ENCODE measurements at places on chromosomes 2 and 18.

DNA sequence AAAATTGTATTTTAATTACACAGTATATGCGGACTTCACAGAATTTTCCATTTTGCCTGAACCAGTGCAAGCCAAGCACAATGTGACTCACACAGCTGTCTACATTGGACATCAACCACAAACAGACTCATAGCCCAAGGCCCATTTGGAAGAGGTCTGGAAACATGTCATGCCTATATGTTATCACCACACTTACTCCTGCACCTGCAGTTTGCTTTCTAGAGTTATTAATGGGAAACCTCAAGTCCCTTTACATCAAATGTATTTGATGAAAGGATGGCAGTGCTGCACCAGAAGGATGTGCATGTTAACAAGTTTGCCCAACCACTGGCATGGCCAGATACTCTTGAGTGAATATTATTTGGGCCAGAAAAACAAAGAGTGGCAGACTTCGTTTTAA is 548.9 kb upstream of the CDH2 start:
- no peak for DNase-seq

GRCh38 chr2:108324531-108325255 is 36.0 kb downstream of the SULT1C2 start:
- DNase-seq = no peak

GRCh38 chr2:98649992-98650375 is 41.6 kb downstream of the UNC50 start:
- no peak for DNase-seq

DNA sequence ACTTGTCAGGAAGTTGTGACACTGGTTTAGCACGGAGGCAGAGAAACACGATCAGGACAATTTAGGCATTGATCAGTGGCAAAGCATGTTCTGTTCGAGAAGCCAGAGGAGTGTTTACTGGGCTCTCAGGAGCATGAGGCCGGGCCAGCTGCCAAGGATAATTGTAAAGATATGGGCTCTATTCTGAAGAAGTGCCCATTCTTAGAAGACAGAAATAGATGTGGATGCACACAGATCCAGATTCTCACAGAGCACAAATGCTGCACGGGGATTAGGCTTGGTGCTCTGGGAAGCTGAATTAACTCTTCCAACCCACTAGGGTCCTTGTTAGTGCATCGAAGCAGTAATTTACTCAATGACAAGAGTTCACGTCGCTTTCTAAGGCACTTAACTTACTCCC is 16.2 kb downstream of the AFF3 start:
- peak; percentile 10 for DNase-seq

- DNase-seq = no peak
These were observed 265.7 kb downstream of the ICOS start for GRCh38 chr2:204202253-204202652.

GRCh38 chr2:241257419-241258032 is 57.9 kb downstream of the HDLBP start:
- no peak for DNase-seq

DNA sequence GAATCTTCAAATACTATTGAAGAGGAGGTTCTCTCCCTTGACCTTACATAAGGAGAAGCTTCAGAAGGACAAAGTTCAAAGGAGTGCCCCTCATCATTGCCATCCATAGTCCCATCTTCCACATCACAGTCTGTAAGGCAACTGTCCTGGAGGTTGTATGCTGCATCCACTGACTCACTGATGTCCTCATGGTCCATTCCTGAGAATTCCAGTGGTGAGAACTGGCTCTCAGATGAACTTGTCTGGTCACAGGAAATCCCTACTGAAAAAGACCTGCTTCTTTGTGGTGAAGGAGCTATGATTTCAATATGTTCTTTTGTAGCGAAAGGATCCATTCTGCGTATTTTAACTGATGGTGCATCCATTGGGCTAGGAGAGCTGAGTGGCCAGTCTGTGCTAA is 52.2 kb downstream of the EIF2AK3 start:
- no peak for DNase-seq

GRCh38 chr2:174121175-174121574 is 127.2 kb downstream of the OLA1 start:
- DNase-seq = peak; percentile 4

GRCh38 chr2:25310965-25311864 is 30.5 kb downstream of the DNMT3A start:
- peak; percentile 55 for DNase-seq

GRCh38 chr2:224982910-224983711 is 59.2 kb downstream of the DOCK10 start:
- peak; percentile 27 for DNase-seq

DNA sequence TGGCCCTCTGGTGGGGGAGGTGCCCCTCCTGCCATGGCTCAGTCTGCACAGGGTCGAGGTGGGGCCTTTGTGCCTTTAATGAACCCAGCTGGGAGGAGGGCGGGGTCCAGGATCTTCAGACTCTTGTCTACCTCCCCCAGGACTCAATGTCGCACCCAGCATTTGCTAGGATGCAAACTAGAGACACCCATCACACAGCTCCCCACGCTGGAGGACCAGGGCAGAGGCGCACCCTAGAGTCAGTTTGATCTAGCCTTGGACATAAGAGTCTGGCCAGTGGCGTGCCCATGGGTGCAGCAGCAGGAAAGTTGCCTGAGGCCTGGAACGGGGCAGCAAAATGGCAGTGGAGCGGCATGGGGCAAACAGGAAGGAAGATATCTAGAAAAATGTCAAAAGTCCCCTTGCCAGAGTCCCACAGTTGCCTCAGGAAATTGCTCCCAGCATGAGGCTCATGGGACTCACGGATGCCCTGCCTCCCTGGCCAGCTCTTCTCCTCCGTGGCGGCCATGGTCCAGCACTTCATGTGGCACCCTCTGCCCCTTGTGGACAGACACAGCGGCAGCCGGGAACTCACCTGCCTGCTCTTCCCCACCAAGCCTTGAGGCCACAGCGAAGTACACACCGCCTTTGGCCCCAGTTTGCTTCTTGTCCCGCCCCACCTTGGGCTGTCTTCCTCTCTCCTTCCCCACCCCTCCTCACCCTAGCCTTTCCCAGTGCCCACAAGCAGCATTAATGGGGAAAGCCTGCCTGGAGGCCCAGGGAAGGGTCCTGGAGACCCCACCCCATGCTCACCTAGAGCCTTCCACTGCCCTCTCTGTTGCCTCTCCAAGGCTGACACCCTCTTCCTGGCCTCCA is 17.7 kb downstream of the SH2D6 start:
- no peak for DNase-seq

DNA sequence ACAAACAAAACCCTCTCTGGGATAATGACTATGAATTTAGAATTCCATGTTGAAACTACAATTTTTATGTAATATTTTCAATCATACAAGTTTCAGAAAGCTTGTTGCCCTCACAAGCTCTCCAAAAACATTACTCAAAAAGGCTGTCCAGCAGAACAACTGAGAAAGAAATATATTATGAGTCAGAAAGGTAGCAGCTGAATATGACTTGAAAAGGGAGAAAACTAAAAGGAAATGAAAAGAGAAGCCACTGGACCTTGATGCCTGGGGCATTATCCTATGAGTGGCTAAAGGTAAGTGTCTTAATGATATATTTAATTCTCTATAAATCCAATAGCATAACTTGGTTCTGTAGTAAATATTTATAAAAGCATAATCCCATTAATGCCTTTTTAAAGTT is 61.8 kb downstream of the NXPH2 start:
- DNase-seq = no peak

- DNase-seq = no peak
These were observed 143.4 kb downstream of the TMEM17 start for GRCh38 chr2:62362561-62362960.

GRCh38 chr2:70643715-70644114 is 90.1 kb upstream of the TGFA start:
- peak; percentile 19 for DNase-seq

DNA sequence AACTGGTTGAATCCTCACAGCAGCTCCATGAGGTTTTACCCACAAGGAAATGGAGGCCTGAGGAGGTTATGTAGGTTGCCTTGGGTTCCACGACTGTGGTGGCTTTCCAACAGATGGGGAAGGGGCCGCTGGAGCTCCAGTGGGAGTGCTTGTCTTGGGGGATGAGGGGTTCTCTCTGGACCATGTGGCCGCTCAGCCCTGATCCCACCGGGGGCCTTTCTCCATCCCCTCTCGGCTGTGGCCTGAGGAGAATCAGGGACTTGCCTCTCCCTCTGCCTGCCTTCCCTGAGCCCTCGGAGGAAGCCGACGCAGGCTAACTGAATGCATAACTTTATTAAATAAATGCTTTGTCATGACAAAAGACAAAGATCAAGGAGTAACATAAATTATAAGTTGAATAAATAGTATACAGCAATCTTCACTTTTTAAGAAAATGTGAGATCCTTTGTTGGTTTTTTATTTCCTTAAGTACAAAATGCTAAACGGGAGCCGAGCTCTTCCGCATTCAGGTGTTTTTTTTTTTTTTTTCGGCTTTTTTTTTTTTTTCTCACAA is 23.5 kb downstream of the IGFBP5 start:
- DNase-seq = no peak

- no peak for DNase-seq
These were observed 202.4 kb downstream of the ETAA1 start for GRCh38 chr2:67599561-67599960.

DNA sequence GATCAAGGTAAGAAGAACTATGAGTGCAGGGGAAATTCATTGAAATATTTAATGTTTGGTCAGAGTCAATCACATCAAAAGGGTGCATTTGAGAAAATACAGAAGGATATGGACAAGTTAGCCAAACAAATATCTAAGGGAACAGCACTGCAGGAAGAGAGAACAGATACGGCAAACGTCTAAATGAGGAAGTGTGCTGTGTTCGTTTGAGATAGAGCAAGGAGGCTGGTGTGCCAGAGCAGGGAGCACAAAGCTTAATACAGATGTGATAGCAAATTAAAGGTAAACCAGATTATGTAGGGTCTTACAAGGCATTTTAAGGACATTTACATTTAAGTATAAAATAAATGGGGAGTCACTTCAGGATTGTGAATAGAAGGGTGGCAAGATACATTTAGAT is 241.3 kb upstream of the ZNF804A start:
- DNase-seq = no peak

GRCh38 chr18:47595831-47596501 is 334.5 kb downstream of the SMAD2 start:
- DNase-seq = no peak

DNA sequence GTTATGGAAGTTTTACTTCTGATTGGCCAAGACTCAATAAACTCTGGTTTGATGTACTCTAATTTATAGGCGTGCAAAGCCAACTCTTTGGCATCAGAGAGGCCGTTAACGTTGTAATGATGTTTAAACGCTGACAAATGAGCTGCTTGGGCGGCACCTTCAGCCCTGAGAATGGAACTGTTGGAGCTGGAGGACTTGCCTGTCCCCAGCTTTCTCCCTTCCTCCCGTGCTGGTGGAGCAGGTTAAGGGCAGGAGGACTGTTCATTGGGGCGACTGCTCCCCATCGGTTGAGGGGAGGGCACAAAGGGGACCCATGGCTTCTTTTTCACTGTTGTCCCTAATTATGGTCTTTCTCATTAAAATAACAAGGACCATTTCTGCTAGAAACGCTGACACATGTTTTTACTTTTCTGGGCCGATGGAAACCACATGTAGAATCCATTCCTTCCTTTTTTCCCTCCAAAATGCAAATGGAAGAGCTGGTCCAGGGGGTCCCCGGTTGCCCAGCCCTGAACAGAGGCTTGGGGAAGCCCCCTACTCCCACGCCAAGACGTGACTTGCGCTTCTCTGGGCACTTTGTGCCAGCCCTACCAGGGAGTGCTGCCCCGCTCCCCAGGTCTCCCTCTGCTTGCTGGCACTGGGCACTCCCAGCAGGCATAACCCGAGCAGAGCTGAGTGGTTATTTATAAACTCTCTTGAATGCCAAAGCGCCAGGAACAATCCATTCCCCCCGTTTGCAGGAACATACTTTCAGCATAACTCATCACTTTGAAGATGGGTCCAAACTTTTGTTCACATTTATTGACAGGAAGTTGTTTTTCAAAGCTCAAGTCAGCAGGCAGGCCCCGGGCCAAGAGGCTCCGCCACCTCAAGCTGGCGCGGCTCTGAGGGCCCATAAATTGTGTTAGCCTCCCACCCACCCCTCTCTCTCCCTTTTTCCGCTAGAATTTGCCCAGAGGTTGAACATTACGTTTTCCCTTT is 170.1 kb downstream of the ASB1 start:
- peak; percentile 91 for DNase-seq

DNA sequence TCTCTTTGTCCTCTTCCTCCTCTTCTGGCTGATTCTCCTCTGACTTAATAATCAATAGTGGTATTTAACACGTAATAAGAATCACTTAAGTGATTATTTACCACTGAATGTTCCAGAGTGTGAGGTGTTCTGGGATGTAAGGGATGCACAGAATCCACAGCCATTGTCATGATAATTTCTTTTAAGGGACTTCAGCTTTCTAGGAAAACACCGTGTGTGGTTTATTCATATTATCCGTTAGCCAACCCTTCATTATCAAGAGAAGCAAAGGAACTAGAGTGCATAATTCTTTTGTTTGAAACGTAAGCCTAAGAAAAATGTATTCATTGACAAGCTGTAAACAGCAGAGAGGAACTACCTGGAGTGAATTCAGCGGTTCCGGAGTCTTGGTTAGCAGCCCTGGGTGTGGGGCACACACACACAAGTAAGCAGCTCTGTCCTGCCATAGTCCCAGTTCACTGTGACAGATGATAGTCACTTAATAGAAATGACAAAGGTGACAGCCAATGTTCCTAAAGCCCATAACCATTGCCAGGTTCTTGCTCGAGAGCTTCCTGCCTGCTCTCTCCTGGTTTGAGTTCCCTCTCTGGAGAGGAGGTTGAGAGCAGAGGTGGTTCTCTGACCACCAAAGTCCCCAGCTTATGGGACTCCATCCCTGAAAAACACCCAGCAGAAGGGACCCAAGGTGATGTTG is 101.9 kb downstream of the ACOXL start:
- no peak for DNase-seq

GRCh38 chr2:1976112-1976511 is 231.8 kb upstream of the PXDN start:
- DNase-seq = peak; percentile 42
